ENCODE measurements at places on chromosomes 2 and 18.

DNA sequence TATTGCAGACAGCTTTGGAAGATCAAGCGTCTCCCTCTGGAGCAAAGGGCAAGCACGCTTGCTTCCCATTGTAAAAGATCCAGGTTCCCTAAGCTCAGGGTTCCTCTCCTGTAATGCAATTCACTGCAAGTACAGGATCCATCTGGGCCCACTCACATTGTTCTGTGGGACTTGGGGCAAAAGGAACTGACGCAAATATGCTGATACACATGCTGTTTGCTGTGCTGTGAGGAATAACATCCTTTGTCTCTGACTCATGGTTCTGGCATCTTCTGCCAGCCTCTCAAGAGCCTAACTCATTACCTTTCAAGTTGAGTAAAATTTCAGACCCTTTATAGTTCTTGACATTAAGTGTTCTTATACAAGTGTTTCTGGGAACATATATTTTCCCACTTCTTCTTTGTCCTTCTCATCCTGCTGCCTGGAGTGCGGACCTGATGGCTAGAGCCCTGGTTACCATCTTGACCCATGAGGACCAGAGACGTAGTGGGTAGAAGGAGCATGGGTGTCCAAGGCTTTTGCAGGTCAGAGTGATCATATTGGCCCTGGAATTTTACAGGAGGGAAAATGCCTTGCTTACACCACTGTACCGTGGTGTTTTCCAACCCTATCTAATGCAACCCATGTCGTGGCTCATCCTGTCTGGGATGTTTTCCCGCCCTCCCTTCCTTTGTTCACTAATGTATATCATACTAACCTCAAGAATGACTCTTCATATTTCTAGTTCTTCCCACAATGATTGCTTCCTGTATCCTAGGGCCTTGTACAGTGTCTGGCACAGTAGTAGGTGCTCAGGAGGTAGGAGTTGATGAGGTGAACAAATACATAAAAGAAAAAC lies 145.7 kb upstream of the GLI2 start:
- peak; percentile 80 for DNase-seq

GRCh38 chr2:139492131-139492680 lies 712.0 kb upstream of the NXPH2 start:
- DNase-seq = no peak

DNA sequence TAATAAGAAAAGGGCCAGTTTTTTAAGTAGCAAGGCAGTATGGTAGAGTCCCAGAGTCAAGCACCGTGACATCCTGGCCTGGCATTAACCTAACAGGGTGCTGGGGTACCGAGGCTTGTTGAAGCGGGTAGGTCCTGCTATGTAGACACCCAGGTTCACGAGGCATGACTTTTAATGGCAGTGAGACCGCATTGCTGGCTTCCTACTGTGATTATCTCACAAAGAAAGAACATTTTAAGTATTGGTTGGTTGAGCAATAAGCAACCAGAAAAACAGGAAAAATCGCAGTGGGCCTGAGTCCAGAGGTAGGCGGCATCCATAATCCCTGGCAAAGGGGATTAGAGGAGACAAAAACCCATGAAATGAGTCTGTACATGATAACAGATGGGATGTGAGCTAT lies 927.9 kb upstream of the ACVR2A start:
- DNase-seq = no peak

DNA sequence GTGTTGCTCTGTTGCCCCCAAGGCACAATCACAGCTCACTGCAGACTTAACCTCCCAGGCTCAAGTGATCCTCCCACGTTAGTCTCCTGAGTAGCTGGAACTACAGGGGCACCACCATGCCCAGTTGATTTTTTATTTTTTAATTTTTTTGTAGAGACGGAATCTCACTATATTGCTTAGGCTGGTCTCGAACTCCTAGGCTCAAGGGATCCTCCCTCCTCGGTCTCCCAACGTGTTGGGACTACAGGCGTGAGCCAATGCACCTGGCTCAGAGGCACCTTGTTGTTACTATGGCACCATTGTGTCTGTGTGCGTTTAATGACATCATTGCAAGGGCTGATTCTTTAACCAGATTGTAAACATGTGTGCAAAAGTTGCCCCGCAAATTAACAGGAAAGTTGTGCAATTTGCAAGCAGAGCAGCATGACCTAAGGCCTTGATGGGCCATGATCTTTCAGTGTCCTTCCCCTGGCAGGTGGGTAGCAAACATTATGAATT lies 22.6 kb downstream of the TCF23 start:
- DNase-seq = no peak

DNA sequence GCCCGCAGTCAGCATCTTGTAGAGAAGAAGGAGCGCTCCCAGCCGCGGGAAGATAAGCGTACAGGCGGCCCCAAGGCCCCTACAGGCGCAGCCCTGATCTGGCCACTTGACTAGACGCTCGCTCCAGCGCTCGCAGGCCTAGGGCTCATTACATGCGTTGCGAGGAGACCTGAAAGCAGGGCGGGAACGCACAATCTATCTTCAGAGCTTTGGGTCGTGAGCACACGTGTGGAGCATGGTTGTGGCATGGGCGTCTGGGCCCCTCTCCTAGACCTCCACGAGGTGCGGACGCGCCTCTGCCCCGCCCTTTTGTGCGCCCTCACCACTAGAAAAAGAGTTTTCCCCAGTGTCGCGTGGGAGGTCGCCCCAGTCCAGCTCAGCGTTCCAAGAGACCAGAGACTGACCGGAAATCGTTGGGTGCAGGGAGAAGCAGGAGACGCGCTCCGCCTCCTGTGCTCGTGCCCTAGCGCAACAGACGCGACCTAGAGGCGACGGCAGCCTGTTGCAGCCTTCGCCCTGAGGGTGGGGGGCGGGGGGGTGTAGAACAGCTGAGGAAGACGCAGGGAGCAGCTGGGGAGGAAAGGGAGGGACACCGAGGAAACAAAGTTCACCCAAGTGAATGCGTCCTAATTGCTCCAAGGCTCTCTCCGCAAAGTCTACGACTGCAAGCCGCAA lies 12.6 kb downstream of the NR4A2 start:
- peak; percentile 13 for DNase-seq

- no peak for DNase-seq
Measured at GRCh38 chr2:185242462-185242861, 496.1 kb upstream of the FSIP2 start.

GRCh38 chr2:59239146-59239545 lies 998.0 kb upstream of the FANCL start:
- DNase-seq = no peak

GRCh38 chr18:35415511-35416073 lies 38.5 kb upstream of the ZNF396 start:
- DNase-seq = no peak

- no peak for DNase-seq
Measured at GRCh38 chr2:190457256-190457655, 49.1 kb downstream of the MFSD6 start.

- no peak for DNase-seq
Measured at GRCh38 chr2:210443527-210443926, 33.0 kb downstream of the LANCL1 start.

GRCh38 chr2:180110469-180110868 lies 103.4 kb upstream of the CWC22 start:
- no peak for DNase-seq

DNA sequence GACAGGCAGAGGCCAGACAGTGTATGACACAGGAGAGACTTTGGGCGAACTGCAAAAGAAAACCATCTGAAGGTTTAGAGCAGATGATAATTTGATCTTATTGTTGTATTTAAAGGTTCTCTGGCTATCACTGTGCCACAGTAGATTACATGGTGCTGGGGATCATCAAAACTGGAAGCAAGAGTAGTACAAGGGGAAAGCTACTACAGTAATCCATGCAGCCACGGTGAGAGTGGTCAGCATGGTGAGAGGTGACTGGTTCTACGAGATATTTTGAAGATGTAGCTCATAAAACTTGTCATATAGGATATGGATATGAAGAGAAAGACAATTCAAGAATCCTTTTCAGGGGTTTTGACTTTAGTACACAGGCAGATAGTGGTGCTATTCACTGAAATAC lies 194.8 kb upstream of the GULP1 start:
- no peak for DNase-seq

DNA sequence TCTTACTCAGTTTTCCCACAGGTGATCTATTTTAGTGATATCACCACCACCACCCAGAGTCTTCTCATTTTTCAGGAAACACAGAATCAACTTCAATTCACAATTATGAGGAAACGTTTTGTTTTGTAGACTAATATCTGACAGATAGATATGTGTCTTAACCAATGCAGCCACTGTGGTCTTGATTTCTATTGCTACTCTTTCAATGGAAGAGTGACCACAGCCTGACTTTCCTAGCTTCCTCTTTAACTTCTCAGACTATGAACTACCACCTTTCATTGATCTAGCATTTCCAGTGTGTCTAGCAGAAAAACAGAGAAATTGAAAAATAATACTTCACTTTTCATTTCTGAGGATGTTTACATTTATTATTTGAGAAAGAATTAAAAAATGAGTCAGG lies 20.5 kb downstream of the ADAM17 start:
- no peak for DNase-seq

DNA sequence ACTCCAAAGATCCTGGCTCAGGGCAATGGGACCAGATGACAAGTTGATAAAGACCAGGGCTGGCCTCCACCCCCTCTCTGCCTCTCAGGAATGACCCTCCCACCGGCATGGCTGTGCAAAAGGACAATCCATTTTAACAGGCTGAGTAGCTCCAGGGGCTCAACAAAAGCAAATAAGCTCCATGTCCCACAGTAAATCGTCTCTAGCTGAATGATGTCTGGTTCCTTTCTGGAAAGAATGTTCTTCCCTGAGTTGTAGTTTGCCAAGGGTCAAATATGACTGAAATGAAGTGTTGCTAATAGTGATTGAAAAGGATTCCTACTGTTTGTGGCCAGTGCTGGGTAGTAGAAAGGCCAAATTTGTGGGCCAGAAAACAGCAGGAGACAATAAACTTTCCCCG lies 434.4 kb upstream of the ETAA1 start:
- DNase-seq = no peak

Measured in GM04504 (cell line).